RWPE1 (cell line): ENCODE measurements at places on chromosomes 6 and 20.

DNA sequence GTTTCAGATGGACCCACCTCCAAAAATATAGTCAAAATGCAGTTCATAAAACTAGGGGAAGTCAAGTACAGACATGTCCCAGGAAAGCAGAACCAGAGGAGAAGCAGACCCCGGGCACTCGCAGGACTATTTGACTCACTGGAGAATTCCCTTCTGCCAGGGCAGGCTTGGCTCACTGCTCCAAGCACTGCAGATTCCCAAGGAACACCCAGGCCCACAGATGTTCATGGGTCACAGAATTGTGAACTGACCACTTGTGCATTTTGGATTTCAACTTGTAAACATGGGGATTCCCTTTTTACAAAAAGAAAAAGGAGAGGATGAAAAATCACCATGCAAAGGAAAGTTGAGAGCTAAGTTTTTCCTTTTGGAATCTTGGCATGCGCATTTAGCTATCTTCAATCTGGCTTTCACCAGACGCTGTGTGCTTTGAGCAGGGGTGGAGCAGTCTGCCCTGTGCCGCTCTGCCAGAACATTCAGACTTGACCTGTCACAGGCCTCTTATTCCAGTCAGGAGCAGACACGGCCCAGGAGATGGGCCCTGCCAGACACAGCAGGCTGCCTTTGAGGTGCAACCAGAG, 237.5 kb upstream of the TAB2 start:
- peak; percentile 65 for DNase-seq

DNA sequence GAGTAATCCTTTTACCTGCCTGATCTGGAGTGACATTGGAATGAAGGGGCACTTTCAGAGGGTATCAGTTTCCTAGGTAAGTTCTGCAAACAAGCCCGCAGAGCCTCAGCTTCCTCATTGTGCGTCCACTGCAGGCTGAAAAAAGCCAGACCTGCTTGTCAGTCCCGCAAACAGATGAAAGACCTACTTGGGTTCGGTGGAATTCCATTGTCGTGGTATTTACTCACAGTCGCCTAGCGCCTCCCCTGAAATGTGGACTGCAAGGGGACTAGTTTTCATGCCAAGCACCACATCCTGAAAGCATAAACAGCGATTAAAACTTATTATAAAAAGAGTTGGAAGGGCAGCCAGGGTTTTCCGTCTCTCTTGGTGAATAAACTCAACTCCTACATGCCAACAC, 121.5 kb downstream of the PAX1 start:
- no peak for DNase-seq

- DNase-seq: peak; percentile 85
Measured at GRCh38 chr20:32681175-32682084, 7.7 kb upstream of the C20orf203 start.

GRCh38 chr6:90425161-90425641, 128.6 kb upstream of the BACH2 start:
- no peak for DNase-seq

DNA sequence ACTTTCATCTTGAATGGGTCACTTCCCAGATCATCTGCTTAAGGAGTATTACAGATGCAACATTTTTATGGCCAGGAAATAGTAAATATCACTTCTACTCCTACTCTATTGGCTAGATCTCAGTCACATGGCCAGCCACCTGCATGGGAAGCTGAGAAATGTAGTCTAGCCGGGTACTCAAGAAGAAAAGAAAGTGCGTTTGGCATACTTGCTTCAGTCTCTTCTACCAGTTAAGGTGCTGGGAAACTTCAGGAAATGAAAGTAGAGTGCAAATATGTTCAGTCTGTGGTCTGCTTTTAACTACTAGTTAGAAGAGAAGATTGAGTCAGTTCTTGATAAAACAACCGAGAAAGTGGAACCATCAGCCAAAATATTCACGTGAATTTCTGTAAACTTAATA, 129.2 kb downstream of the PDSS2 start:
- no peak for DNase-seq

DNA sequence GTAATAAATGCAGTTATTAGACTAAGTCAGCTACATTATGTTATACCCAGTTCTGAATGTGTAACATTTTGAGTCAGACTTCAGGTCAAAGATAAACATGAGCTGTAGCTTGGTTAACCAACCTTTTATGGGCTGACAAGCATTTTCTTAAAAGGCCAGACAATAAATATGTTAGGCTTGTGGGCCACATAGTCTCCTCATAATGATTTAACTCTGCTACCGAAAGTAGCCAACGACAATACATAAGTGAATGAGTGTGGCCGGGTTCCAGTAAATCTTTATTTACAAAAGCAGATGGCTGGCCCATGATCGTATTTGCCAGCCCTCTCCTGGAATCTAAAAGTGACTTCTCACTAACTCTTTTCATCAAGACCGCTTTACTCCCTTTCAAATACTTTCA, 49.9 kb downstream of the ATG5 start:
- no peak for DNase-seq

GRCh38 chr6:148591656-148592055, 155.2 kb upstream of the UST start:
- no peak for DNase-seq

DNA sequence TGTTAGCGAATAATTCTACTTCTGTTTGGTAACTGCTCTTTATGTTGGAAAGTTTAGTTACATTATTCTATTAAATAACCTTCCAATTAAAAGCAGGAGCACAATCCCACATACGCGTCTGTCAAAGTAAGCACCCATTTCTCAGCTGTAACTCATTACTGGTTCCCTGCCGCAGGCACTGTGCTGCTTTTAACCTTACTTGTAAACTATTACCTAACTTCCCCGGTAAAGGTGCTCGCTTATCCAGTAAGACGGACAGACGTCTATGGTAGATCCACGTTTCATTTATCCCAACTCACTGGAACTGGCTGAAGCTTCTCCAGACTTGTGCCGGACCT, 529 bp upstream of the ENPP4 start:
- DNase-seq: no peak

- DNase-seq: no peak
Measured at GRCh38 chr6:38566295-38567030, 73.3 kb downstream of the BTBD9 start.

GRCh38 chr6:108748959-108749358, 99.3 kb upstream of the ARMC2 start:
- peak; percentile 23 for DNase-seq

GRCh38 chr20:41424546-41424945, 57.9 kb upstream of the EMILIN3 start:
- DNase-seq: no peak

DNA sequence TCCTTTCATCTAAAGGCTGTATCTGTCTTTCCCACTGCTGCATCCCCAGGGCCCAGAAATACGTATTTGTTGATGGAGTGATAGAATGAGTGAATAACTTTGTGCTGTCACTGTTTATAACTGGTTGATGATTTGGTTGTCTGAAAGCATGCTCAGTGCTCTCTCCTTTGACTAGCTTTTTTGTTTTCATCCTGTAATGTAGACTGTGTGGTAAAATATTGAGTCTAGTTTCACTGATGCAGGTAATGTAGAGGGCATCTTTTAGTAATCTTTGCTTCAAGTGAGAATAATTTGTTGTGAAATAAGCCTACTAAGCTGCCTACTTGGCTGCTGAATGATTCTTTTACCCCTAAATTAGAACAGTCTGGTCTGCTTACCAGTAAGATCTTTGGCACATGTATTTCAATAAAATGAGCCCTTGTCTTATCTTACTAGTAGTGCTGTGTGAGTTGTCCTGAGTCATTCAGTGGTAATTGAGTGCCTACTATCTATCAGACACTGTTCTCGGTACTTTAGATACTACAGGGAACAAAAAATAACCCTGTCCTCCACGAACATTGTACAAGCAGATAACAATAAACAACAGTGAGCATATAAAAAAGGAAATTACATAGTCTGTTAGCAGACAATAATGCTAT, 39.9 kb downstream of the MAPK14 start:
- no peak for DNase-seq

- DNase-seq: no peak
Measured at GRCh38 chr6:79468116-79468515, 69.1 kb downstream of the LCA5 start.

GRCh38 chr20:13778827-13779226, 5.9 kb downstream of the ESF1 start:
- no peak for DNase-seq

DNA sequence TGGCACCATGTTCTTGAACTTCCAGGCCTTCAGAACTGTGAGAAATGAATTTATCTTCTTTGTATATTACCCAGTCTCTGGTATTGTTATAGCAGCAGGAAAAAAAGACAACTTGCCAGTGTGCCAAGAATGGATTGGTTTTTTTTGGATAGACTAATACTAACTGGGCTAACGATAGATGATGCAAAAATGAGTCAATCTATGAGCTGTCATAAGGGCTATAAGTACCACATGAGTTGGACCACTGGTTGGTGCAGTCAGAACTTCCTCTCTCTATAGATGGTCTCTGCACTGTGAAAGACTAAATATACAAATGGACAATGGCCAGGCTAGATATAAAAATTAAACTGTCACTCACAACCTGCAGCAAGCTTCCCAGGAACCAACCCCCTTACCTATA, 87.6 kb upstream of the COL21A1 start:
- peak; percentile 23 for DNase-seq

- DNase-seq: no peak
Measured at GRCh38 chr20:21033817-21034216, 72.3 kb downstream of the LINC00237 start.

DNA sequence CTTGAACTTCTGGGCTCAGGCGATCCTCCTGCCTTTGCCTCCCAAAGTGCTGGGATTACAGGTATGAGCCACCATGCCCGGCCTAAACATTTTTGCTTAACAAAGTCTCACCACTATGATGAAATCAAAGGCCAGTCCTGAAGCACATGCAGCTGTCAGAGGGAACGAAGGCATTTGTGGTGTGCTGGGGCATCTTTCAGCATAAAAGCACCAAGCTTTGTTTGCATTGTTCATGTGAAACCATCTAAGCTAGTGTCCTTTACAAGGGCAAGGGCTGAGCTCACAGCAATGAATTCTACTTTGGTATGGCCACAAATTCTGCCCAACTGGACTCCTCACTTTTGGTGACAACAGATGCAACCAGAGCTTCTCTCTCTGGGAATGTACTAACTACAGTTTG, 66.8 kb downstream of the ZFP64 start:
- no peak for DNase-seq

- no peak for DNase-seq
Measured at GRCh38 chr6:111806165-111806547, 67.1 kb downstream of the FYN start.

DNA sequence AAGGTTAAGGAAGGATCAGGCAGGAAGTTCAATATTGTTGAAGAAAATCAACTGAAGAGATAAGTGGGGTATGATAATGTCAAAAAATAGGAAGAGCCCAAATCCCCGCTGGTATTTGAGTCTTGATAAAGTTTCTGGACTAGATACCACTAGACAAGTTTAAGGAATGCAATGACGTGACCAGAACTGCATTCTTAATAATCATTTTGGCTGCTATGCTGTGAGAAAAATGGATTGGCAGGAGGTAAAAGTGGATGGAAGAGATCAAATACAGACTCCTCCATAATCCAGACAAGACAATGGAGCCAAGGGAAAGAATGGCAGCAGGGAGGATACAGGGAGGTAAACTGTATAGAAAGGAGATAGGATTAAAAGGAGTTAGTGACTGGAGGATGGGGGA, 128.2 kb downstream of the COL12A1 start:
- DNase-seq: no peak

DNA sequence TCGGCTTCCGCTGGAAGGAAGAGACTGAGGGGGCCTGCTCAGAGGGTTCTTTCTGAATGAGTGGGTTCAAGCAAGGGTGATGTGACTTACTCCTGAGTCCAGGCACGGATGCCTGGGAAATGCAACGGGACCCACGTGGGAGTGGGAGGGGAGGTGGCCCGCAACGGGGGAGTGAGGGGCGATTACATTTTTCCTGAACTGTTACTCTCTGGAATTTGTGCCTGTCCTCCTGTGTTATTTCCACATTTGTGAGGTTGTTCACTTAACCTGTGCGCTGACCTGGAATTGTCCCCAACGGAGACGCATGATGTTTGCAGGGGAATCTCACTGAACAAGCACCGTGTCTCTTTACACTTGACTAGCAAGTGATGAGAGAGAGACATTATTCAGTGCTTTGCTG, 209.4 kb downstream of the CDH4 start:
- no peak for DNase-seq

- no peak for DNase-seq
Measured at GRCh38 chr6:136777651-136778050, 14.6 kb downstream of the MAP3K5 start.

GRCh38 chr6:109429496-109429895, 10.9 kb downstream of the PPIL6 start:
- DNase-seq: no peak

GRCh38 chr6:34489207-34489805, 23.4 kb downstream of the PACSIN1 start:
- DNase-seq: no peak

GRCh38 chr20:53052380-53052779, 80.2 kb downstream of the TSHZ2 start:
- no peak for DNase-seq

- no peak for DNase-seq
Measured at GRCh38 chr6:57301757-57302156, 15.7 kb upstream of the PRIM2 start.

DNA sequence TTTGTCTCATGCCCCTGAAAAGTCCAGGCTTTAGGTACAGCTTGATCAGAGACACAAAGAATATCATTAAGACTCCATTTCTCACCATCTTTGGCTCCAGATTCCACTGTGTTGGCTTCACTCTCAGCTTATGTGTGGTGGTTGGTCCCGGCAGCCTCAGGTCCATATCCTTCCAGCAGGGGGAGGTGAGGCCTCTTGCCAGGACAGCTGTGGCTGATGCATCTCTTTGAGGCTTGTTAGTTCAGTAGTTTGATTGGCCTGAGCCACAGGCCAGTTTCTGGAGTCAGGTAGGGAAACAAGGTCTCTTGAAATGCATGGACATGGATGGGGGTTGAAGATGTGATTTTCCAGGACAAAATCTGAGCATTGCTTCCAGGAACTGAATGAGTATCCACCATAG, 62.4 kb downstream of the JAG1 start:
- no peak for DNase-seq

DNA sequence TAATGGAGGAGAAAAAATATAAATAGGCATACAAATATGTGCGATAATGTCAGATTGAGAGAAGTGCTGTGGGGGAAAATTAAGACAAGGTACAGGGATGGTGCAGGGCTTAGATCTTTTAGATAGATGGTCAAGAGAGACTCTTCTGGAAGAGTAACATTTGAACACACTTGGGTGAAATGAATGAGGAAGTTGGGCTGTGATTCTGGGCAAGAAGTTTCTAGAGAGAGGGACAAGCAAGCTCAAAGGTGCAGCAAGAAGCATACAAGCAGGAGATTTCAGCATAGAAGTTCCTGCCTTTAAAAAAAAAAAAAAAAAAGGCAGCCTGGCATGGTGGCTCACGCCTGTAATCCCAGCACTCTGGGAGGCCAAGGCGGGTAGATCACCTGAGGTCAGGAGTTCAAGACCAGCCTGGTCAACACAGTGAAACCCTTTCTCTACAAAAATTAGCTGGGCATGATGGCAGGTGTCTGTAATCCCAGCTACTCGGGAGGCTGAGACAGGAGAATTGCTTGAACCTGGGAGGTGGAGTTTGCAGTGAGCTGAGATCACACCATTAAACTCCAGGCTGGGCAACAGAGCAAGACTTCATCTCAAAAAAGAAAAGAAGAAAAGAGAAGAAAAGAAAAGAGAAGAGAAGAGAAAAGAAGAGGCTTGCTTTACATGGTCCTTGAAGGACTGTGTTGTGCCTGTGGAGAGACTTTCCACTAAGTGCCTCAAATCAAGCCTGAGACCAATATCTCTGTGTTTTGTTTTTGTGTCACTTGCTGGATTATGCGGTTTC, 9.7 kb upstream of the CD83 start:
- no peak for DNase-seq

GRCh38 chr6:46052479-46052878, 36.8 kb upstream of the CLIC5 start:
- no peak for DNase-seq

- DNase-seq: no peak
Measured at GRCh38 chr6:162773996-162774395, 46.2 kb downstream of the PACRG start.
